H4 (cell line): ENCODE measurements at places on chromosomes 12 and 14.

DNA sequence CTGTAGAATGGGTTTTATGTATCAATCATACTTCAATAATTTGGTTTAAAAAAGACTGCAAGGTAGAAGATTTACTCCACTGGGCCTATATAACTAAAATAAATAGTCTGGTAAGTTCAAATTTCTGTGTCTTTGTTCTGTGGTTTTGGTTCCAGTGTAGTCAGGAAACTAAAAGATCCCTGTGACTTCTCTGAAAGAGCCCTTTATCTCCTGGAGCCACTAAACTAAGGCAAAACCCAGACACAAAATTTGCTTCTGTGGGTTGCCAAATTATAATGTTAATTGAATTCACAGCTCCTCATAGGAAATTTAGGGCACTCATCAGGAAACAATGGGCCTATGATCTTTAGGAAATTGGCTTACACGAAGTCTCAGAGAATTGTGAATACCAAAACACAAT, 1038.4 kb downstream of the GALC start:
- DNase-seq = no peak

GRCh38 chr12:93603762-93604161, 31.3 kb downstream of the SOCS2 start:
- DNase-seq = no peak

GRCh38 chr12:69834147-69834546, 9.1 kb downstream of the MYRFL start:
- DNase-seq = no peak

GRCh38 chr14:75162631-75163030, 13.8 kb downstream of the TMED10 start:
- DNase-seq = no peak

DNA sequence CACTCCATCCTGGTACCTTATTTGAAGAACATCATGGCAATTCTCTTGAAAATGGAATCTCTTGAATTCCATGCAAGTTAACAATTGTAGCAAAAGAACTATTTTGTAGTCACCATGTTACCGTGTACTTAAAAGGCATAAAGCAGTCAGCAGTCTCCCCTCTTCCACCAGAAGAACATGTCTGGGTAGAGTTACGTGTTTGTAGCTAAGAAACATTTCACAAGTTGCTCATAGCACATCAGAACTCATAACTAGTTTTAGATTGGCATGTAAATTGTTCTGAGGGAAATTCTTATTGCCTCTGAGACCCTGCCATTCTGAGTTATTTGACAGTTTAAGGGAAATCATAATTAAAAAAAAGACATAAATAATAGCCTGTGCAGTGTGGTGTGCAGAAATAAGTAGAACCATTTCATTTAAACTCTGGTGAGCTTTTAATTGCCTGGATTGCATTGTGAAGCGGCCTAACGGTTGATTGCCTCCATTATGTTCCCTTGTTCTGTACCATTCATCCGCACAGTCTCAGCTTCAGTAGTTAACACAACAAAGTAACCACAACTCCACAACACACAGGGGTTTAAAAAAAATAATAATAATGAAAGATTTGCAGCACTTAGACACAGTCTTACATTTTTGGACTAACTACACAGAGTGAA, 2.6 kb downstream of the LMO3 start:
- DNase-seq = no peak

DNA sequence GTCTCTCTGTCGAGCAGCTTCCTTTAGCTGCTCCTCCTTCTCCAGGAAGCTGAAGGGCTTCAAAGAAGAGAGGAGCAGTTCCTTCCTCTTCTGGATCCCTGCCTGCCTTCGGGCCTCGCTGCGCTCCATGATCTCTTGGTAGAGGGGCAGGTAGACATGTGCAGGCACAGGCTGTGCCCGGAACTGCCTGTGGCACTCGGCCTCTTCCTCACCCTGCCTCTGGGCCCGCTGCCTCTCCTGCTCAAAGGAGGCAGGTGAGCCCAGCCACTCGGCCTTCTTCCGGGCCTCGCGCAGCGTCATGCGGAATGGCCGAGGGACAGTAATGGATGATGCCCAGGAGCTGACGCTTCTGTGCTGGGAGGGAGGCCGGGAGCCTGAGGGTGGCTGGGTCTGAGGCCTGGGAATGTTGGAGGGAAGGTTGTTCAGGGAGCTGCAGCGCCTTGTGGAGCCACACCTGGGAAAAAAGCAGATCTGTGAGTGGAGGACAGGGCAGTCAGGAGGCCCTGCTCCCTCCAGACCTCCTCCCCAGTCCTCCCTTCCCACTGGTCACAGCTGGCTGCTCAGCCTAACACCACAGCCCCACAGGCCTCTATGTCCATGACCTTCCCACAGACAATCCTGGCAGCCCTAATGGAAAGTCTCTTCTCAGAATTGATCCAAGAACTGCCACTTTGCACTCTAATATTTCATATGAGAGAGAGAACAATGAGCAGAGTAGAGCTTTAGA, 5.3 kb downstream of the FAM161B start:
- no peak for DNase-seq
